Sciatic nerve (tissue), 2 donors: ENCODE measurements at places on chromosomes 1 and 21.
A peak's percentile ranks its signal among the peaks of the same experiment; 100 is the strongest.

GRCh38 chr1:162381383-162381782, at the start of gene C1orf226:
C1orf226 (plus strand) TSS chr1:162381728; CDS start chr1:162381902, 174 bp downstream.
- no peak for DNase-seq

DNA sequence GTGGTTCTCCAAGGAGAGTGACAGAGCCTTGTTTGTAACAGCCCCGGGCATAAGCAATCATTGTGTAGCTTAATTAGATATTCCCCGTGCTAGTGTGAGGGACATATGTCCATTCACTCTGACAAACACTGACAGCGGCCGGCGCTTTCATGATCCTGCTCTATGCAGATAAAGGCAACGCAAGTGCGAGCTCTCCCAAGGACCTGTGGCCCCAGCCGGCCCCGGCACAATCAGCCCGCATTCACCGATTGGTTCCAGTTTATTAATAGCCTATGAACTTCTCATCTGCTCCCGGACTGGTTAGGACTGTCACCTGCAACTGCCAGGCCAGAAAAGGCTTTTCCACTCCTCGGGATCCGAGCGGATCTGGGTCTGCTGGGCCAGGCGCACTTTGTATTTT, 18.0 kb upstream of the OLIG1 start:
- no peak for DNase-seq

GRCh38 chr1:202901555-202901954, 12.6 kb upstream of the RABIF start:
- no peak for DNase-seq

DNA sequence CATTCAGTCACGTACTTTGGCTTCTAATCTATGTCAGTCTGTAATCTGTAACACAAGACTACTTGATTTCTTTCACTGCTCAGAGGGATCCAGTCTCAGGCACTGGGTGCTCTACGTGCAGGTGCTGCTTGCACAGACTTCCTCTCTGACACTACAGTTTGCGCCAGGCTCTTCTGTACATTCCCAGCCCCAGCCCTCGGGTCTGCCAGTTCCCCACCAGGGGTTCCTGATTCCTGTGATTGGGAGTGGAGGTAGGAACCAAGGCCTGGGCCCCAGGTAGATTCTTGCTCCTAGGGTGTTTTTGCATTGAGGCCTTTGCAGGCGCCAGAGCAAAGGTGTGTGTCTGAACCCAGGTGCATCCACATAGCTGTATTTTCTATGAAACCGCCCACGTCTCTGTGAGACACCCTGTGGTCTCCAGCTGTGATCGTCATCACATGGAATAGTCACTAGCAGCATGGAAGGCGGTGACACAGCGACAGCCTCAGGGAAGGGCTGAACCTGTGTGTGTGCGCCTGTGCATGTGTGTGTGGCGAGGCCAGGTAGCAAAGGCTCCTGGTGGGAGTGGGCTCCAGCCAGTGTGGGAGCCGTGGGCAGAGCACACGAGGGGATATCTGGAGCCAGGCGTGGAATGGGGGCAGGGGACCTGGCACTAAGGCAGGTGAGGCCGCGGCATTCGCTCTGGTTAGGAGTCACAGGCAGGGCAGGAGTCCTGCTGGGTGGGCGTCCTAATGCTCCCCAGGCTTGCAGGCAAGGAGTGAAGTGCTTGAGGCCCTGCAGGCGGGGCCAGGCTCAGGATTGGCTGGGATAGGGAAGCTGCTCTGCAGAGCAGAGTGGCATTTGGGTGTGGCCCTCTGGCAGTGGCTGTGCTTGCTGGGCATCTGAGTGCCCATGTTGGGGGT, 5.2 kb downstream of the GJC2 start:
- peak; percentile 56 for DNase-seq

- DNase-seq = peak; percentile 85
Observed at GRCh38 chr1:145720878-145721671, 1.8 kb downstream of the CD160 start.

GRCh38 chr1:221470000-221470698, 271.7 kb downstream of the DUSP10 start:
- no peak for DNase-seq

DNA sequence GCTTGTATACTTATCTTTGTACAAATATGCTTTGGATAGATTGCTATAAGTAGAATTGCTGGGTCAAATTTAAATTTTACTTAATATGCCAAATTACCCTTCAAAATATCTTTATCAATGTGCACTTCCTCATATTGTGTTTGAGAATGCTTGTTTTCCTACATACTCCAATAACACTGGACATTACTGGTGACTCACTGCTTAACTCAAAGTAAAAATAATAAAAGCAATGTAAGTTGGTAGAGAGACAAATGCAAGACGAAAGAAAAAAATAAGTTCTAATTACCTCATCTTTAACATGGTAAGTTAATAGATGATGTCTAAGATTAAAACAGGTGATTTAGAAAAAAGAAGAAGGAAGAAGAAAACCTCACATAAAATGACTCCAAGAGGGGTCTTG, 7.9 kb upstream of the SH3GLB1 start:
- no peak for DNase-seq

DNA sequence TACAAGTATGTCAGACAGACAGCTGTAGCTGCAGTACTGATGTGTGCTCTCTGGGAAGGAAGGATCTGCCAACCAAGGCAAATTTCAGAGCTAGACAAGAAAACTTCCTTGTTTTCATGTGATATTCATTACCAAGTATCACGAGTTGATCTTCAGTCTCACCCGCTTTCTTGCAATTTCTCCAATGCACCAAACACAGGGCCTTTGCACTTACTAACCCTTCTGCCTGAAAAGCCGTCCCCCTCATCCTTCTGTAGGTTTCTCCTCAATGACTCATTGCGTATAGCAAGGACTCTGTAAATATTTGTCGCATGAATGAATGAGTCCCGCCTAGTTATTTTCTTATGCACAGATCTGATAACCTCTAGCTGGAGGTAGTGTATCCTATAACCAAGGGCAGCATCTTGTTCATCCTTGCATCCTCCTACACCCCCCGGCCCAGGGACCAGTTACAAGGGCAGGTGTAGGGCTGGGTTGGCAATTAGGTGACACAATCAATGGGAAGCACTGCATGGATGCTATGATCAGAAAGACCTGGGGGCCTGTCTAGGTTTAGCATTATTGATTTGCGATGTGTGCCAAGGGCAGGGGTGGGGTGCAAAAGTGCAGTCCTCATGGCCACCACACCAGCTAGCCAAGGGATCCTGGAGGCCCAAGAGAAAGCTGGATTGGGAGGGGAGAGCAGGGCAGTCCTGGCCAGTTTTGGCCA, 51.4 kb upstream of the GPR157 start:
- DNase-seq = no peak

GRCh38 chr1:74402873-74403272, 109.5 kb downstream of the LRRC53 start:
- DNase-seq = no peak

DNA sequence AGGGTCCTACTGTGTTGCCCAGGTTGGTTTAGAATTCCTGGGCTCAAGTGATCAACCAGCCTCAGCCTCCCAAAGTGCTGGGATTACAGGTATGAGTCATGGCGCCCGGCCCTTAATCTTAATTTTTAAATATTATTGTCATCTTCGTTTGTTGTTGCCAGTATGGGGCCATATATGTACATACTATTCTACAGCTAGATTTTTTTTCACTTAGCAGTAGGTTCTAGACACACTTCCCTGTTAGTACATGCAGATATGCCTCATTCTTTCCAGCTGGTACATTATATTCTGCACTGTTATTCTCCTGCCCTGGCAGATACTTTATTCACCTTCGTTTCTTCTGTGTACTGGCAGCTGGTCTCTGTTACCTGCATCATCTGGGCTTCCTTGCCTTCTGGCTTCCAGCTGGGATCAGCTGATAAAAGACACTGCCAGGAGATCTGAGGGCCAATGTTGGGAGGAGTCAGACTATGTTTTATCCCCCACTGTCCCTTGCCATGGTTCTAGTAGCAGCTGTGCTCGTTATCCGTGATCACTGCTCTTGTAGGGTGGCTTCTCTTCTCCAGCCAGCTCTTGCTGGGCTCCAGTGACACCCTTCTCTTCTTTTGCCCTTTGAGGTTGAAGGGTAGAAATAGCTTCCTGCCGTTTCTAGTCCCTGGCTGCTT, 24.7 kb downstream of the ST3GAL3 start:
- no peak for DNase-seq

DNA sequence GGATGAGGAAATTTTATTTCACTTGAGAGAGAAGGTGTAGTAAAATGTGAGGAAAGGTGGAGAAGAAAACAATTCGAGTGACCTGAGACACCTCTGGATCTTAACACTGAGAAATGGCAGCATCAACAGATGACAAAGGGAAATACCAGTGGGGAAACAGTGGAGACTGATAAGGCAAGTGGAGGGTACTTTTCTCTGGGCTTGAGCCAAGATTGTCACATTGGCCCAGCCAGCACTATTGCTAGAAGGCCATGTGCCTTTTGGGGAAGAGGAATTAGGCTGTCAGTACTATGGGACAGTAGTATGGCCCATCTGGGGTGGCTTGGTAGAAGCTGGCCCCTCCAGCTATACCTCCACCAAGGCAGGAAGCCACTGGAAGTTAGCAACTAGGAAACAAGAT, 8.4 kb downstream of the SYPL2 start:
- no peak for DNase-seq

DNA sequence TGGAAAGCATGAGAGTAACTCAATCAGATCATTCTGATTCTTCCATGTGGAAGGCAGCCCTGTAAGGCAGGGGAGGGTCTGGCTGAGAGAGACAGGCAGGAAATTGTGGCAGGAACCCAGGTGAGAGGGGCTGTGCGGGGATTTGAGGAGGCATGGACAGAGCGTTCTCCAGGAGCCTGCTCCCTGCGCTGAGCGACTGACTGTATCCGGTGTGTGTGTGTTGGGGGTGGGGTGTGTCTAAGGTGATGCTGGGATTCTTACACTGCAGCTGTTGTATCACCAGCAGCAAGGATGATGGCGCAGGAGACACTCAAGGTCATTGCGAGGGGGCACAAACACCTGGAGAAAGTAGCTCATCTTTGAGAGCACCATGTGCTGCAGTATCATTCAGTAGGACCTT, 128.5 kb downstream of the RHOU start:
- DNase-seq = no peak

DNA sequence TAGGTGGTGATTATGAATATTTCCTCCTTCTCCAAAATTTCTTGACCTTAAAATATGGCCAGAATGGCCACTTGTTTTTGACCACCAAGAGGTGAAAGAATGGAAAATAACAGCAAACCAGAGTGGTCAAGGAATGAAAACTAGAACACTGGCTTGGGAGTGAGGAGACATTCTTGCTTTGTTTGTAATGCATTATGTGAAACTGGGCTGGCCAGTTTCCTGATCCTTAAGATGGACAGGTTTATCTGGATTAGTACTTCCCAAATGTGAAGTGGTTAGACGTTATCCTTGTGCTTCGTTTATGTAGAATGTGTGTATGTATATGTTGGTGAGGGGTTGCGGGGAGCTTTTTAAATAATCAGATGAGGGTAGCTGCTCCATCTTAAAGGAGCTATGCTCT, 12.8 kb downstream of the PLA2G4A start:
- no peak for DNase-seq

GRCh38 chr1:113199760-113200455, 126.9 kb downstream of the LRIG2 start:
- DNase-seq = no peak

- no peak for DNase-seq
Observed at GRCh38 chr1:70034403-70034802, 171.0 kb downstream of the LRRC40 start.

GRCh38 chr1:12472798-12473551, 145.0 kb downstream of the DHRS3 start:
- no peak for DNase-seq

DNA sequence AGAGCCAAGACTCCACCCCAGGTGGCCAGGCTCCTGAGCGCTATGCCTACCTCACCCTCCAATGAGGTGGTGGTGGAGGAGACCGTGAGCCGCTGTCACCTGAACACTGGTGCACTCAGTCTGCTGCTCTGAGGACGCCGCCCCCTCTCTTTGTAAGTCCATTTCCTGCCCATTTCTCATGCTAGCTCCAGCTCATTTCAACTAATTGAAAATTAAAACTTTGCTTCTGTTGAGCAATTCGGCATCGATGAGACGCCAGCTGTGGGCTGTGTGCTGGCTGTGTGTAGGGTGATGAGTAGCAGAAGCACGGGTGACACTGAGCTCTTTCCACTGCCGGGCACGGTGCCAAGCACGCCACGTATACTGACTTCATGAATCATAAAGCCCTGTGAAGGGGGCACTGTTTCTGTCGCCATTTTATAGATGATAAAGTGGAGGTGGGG, 11.2 kb downstream of the TNFRSF1B start:
- DNase-seq = peak; percentile 81

- DNase-seq = no peak
Observed at GRCh38 chr1:57711326-57711725, 287.5 kb upstream of the DAB1 start.

GRCh38 chr1:205585169-205585834, 46.5 kb downstream of the ELK4 start:
- no peak for DNase-seq

- DNase-seq = no peak
Observed at GRCh38 chr1:86938855-86939254, 24.4 kb downstream of the HS2ST1 start.

- DNase-seq = peak; percentile 97
Observed at GRCh38 chr1:117929343-117930172, at the start of the genes GDAP2 and WDR3. GDAP2 (minus strand) TSS chr1:117929621; CDS start chr1:117920357, 9,264 bp downstream. WDR3 (plus strand) TSS chr1:117929739; CDS start chr1:117933320, 3,581 bp downstream.

- DNase-seq = no peak
Observed at GRCh38 chr1:47771751-47772150, 225.4 kb downstream of the TRABD2B start.

DNA sequence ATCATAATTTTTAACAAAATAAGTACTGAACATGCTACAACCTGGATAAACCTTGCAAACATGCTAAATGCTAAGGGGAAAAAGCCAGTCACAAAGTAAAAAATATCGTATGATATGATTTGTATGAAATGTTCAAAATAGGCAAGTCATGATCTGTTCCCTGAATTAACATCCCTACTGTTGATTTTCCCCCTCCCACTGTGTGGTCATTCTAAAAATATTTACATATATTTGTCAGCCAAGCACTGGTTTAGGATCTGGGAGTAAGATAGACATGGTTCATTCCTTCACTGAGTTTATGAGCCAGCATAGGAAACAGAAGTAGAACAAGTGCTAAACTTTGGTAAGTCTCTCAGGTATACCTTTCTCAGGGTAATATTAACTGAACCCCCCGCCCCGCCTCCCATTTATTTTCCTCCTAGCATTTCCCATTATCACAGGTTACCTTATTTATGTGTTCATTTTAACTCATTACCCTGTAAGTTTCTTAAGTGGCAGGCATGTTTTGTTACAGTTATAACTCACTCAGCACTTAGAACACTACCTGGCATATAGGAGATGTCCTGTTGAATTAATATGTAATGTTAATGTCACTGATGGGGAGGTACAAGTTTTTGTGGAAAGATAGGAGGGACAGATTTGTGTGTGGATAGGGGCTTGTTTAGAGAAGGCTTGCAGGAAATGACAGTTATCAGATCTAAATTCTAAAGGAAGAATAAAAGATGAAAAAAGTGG, 12.3 kb downstream of the UQCRH start:
- no peak for DNase-seq

DNA sequence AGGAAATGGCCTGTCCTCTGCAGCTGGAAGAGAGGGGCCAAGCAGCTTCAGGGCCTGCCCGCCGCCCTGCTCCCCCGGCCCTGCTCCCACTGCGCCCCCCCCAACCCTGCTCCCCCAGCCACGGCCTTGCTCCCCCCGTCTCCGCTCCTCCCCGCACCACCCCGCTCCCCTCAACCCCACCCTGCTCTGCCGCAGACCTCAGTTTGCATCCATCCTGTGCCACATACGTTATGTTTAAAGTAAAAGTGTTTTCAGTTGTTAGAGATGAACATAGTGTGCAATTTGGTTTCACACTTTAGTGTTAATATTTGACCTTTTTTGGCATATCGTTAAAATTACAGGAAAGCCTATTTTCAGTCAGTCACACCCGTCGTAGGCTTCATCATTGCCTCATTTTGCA, 34.1 kb upstream of the DIP2A start:
- no peak for DNase-seq

- no peak for DNase-seq
Observed at GRCh38 chr1:84277343-84278059, 24.0 kb upstream of the SAMD13 start.
